ENCODE measurements at places on chromosomes 3 and 15. TPM values are rescaled to one million over a fixed set of nuclear protein-coding genes. Genes with fewer than 3 reads are reported as not detected.

The EPB42 gene
- not detected for total RNA-seq

The GABRG3 gene
- not detected for total RNA-seq

The MESP2 gene
- total RNA-seq = 0.29 TPM

The SLC51B gene
- total RNA-seq = not detected

The CPLX3 gene
- total RNA-seq = not detected

The MITF gene
- 5.8 TPM for total RNA-seq

The CLSTN2 gene
- total RNA-seq = 17.3 TPM

The BTLA gene
- total RNA-seq = not detected

The PFKFB4 gene
- 22.4 TPM for total RNA-seq

The THPO gene
- not detected for total RNA-seq

The EBLN2 gene
- total RNA-seq = 1.1 TPM

The XCR1 gene
- total RNA-seq = not detected

The SHF gene
- total RNA-seq = 0.89 TPM

Data from kidney epithelial cell (primary cell).